ENCODE measurements at places on chromosomes 2 and 18.

DNA sequence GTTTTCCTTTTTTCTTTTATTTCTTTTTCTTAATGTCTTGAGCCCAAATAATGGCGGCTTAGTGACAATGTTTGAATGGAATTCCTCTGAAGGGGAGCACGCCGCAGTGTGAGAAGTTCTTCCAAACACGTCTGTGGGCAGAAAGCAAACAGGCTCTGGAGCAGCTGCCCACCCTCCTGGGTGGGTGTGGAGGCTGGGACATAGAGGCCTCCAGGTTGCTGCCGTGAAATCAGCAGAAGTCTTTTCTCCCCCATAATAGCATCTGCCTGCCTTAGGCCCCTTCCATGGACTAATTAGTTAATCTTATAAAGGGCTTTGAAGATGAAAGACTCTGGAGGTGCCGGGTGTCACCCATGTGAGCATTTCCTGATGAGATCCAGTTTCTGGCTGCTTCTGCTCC, 213.9 kb downstream of the SH3RF3 start:
- DNase-seq, result no peak

DNA sequence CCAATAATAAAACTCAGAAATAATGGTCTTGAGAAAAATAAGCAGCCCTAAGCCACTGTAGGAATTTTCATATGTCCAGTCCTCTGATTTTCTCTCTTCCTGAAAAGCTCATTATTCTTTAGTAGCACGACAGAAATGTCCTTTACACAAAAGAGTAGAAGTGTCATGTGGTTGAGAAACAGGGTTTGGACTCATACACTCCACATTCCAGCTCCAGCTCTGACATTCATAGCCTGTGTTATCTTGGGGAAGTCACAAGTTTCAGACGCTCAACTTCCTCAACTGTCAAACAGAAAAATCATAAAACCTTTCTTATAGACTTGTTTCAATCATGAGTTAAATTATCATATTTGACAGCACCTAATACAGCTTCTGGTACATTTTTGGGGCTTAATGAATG, 511.5 kb downstream of the TNS1 start:
- DNase-seq, result no peak

- no peak for DNase-seq
Measured at GRCh38 chr18:49021076-49021432, 70.3 kb upstream of the SMAD7 start.

GRCh38 chr2:79789811-79790210, 277.0 kb downstream of the CTNNA2 start:
- no peak for DNase-seq
